ENCODE measurements at places on chromosomes 4 and X. TPM values are rescaled to one million over a fixed set of nuclear protein-coding genes. Genes with fewer than 3 reads are reported as not detected.

GRCh38 chr4:8874896-8875680 is 3.4 kb upstream of the HMX1 start:
- DNase-seq = no peak

DNA sequence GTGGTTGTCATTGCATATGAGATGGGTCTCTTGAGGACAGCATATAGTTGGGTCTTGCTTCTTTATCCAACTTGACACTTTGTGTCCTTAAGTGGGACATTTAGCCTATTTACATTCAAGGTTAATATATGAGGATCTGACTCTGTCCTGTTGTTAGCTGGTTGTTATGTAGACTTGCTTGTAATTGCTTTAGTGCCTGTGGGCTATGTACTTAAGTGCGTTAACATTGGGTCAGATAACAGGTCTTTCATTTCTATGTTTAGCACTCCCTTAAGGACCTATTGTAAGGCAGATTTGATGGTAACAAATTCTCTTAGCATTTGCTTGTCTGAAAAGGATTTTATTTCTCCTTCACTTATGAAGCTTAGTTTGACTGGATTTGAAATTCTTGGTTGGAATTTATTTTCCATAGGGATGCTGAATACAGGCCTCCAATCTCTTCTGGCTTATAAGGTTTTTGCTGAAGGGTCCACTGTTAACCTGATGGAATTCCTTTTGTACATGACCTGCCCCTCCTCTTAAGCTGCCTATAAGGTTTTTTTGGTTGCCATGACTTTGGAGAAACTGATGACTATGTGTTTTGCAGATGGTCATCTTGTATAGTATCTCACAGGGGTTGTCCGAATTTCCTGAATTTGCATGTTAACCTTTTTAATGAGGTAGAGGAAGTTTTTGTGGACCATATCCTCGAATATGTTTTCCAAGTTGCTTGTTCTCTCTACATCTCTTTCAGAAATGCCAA is 162.0 kb downstream of the NKX6-1 start:
- no peak for DNase-seq

GRCh38 chr4:1028574-1029220 is 17.3 kb downstream of the FGFRL1 start:
- no peak for DNase-seq

DNA sequence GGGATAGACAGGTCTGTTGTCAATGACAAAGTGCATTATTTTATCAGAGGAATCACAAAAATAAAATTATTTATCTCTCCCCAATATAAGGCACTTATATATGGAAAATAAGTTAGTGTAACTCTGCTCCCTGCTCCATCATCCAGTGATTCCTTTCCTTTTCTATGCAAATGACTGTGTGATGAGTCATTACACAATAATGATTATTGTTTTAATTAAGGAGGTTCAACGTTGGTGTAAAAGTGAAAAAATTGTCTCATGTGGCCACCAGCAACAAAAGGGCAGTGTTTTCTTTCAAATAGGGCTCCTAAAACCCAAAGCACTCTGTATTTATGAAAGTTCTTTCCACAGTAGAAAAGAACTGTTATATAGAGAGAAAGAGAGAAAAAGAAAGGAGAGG is 16.7 kb downstream of the SLC7A11 start:
- no peak for DNase-seq

DNA sequence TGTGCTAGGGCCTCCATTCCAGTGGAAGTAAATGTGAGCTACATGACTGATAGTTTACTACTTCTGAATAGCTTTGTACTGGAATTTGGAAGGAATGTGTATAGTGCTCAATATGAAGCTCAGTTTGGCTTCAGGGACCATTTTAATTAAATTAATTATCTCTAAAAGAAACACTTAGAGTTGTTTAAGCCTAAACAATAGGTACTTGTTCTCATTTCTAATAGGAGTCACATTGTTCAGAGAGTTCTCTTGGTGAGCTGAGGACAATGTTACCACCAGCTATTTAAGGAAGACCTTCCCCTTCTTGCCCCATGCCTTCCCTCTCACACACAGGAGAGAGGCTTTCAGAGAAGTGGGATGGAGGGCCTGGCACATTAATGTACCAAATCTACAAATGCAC is 78.3 kb downstream of the CHIC2 start:
- DNase-seq = no peak

- DNase-seq = no peak
These were observed 313.4 kb downstream of the TENM3 start for GRCh38 chr4:182556580-182556979.

DNA sequence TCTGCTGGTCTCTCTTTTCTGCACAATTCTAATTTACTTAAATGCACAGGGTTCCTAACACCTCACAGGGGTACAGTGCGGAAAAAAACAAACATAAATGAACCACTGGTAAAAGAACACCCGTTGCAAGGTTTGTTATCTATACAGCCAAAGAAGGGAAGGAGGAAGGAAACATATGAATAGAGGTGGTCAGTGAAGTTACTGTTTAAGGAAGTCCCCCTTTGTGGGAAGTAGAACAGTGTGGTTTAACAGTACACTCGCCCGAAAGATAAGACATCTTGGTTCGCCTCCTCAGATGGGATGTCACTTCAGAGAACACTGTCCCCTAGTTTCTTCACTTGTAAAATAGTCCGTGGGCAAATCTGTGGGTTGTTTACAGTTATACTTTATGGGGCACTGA is 57.5 kb downstream of the TEC start:
- no peak for DNase-seq

- DNase-seq = peak; percentile 19
These were observed at the start of gene MGARP for GRCh38 chr4:139279760-139280620. TSS of gene MGARP (minus strand) at chr4:139280225. CDS start at chr4:139280158, 67 bp downstream.

DNA sequence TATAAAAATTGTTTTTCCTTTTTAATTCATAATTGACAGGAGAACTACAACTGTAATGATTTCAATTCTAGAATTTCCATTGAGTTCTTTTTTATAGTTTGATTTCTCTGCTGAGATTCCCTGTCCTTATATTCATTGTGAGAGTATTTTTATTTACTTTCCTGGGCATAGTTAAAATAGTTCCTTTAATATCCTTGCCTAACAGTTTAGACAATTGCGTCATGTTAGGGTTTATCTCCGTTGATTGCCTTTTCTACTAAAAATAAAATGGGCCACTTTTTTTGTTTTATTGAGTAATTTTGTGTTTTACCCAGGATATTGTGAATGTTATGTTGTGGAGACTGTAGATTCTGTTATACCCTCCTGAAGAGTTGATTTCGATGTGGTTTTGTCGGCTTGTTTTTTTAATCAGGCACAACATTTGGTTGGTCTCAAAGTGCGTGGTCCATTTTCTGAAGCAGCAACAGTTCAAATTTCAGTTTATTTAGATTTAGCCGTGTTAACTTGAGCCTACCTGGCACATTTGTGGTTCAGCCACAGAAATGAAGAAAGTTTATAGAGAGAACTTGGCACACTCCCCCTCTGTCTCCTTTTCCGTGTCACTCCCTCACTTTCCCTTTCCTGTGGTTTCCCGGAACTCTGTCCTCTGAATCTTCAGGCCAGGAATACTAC is 16.0 kb upstream of the PRRG1 start:
- DNase-seq = no peak

GRCh38 chr4:58602022-58602421 is 1491.8 kb upstream of the IGFBP7 start:
- no peak for DNase-seq

DNA sequence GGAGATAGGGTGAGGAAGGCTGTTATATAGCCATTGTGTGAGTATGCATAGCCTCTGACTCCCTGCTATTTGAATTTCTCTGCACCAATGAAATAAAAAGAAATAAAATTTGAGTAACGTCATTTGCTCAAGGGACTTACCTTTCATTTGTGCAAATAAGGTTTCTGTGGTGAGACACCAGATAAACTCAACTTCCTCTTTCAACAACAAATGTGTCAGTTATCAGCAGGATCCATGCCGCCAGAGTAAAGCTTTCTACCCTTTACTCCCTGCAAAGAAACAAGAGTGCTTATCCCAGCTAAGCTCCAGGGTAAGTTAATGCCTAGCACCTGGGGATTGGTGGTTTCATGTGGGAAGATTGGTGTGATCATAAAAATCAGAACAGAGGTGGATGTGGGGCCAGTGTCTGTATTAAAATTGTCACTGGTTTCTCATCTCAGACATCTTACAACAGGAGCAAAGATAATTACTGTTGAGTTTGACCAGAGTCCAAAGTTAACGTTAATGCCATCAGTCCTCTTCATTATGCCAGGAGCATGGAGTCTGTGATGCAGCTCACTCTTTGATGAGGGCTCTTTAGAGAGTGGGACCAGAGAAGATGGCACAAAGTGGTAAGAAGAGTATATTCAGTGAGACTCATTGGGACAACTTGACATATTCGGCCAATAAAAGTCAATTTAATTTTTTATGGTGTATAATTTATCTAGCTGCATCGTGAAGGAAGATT is at the start of gene P2RY10:
Gene P2RY10, plus strand, starts transcription at position 206 of the 727 bp plus-strand sequence. CDS start 15,130 bp downstream, outside the sequence.
- DNase-seq = peak; percentile 27

Gene CD40LG
- 24.0 TPM for total RNA-seq

Gene FAM200B
- total RNA-seq = 21.0 TPM
